ENCODE measurements at places on chromosomes 7 and 10.

GRCh38 chr7:142579946-142580345 lies 169.3 kb upstream of the PRSS1 start:
- DNase-seq, result no peak

- no peak for DNase-seq
Measured at GRCh38 chr10:35508647-35509046, 96.5 kb upstream of the GJD4 start.

GRCh38 chr7:41039386-41039953 lies 663.4 kb downstream of the INHBA start:
- no peak for DNase-seq

GRCh38 chr10:323651-324293 lies 188.5 kb downstream of the ZMYND11 start:
- peak; percentile 86 for DNase-seq
